Endothelial cell of umbilical vein (primary cell): ENCODE measurements at places on chromosomes 5 and 9. TPM values are rescaled to one million over a fixed set of nuclear protein-coding genes. Genes with fewer than 3 reads are reported as not detected.

The CENPK gene
- 4.4 and 8.0 TPM in 2 replicates for polyA plus RNA-seq

The CNTLN gene
- polyA plus RNA-seq, result 2.8 and 3.5 TPM in 2 replicates

The HABP4 gene
- 3.0 and 4.6 TPM in 2 replicates for polyA plus RNA-seq

The PKD2L2 gene
- not detected in 2 replicates for polyA plus RNA-seq

The QRFP gene
- not detected in 2 replicates for polyA plus RNA-seq

The CHSY3 gene
- polyA plus RNA-seq, result 2.2 and 2.8 TPM in 2 replicates

The DMRTA1 gene
- polyA plus RNA-seq, result 0.14 and 0.19 TPM in 2 replicates

The ADAMTS16 gene
- not detected in 2 replicates for polyA plus RNA-seq

The ANKRD55 gene
- 1.0 and 1.4 TPM in 2 replicates for polyA plus RNA-seq

The TMEM252 gene
- not detected in 2 replicates for polyA plus RNA-seq

The HAVCR1 gene
- polyA plus RNA-seq, result not detected in 2 replicates

The FOXD4L6 gene
- 0.05 TPM in 1 of 2 replicates, not detected in the other for polyA plus RNA-seq

DNA sequence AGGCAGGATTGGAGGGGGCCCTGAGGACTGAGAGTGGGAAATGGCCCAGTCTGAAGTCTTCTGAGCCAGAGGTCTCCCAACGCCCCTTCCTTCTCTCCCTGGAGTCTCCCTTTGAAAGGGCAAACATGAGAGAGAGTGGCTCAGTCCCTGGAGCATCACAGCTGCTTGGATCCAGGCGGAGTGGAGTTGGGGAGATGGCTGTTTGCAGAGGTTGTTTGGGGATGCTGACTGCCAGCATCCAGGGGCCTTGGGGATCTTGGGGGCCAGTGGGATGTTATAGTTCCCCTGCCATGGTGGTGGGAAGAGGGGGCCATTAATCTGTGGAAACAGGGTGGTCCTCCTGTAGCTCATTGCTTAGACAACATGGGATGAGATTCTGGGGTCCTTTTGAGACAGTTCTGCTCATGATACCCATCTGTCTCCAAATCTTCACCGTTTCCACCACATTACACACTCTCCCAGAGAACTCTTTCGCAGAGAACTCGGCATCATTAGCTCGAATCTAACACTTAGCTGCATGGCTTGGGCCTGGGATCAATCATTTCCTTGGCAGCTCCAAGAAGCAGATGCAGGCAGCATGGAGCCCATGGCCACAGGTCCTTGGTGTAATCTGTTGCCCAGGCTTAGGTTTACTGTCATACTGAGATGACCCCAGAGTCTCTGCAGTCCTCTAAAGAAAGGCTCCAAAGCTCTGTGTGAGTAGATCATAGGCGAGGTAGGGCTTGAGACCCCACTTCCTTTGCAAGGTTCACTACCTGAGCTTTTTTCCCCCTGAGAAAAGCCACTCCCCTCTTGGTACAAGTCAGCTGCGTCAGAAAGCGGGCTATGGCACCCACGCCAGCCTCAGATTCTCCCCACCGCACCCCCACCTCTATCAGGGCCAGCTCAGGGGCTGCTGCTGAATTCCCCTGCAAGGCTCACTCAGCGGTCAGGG lies 54.4 kb upstream of the SH3PXD2B start:
- no peak for DNase-seq

DNA sequence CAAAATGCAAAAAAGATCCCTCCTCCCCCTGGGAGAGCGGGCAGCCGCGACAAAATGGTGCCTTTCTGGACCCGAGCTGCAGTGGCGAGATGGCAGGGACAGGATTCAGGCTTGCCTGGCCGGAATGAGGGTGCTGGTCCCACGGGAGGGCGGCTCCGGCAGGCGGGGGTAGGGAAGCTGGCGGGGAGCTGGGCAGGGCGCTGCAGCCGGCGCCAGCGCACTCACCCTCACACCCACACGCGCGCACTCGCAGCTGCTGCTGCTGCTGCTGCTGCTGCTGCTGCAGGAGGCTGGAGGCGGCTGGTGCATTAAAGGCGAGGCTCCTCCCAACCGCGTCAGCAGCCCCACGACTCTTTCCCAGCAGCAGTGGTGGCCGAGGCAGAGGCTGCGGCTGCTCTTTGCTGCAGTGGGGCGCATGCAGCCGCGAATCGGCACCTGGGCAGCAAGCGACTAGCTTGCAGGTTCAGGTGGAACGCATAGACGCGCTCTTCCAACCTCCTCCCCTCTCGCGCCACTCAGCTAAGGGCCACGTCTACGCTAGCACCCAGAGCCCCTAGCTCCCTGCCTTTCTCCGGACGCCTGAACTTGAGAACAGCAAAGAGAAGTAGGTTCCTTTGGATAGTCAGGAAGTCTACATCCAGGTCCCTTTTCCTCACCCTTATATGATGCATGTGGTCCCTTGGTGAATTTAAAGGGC lies at the start of gene PPP2R2B:
PPP2R2B (minus strand) TSS at position 282 of the 697 bp plus-strand sequence.
- DNase-seq, result no peak

DNA sequence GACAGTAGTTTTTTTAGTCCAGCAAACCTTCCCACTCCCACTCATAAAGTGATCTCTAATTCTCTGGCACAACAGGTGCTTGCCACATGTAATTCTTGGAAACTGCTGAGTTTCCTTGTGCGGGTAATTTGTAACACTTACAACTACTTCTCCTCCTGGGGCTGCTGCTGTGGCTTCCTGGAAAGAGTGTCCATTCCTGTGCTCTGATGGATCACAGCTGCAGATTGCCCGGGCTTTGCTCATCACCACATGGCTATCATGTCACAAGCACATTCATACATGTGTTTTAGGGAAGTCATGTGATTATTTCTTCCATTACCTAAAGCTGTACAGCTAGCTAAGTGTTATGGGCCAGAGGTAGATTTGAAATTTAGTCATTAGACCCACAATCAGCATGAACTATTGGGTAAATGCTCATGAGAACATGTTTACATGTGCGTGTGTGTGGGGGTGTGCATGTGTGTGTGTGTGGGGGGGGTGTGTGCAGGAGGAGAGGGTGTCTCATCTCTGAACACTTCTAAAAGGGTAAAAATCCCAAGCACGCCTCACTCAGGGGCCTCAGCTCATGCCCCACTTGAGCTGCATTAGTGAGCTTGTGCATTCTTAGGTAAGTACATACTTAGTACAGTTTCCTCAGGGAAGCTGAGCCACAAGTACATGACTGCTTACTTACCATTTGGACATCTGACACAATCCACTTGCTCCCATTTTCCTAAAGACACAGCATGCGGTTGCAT lies 118.1 kb upstream of the CCDC112 start:
- DNase-seq, result no peak

DNA sequence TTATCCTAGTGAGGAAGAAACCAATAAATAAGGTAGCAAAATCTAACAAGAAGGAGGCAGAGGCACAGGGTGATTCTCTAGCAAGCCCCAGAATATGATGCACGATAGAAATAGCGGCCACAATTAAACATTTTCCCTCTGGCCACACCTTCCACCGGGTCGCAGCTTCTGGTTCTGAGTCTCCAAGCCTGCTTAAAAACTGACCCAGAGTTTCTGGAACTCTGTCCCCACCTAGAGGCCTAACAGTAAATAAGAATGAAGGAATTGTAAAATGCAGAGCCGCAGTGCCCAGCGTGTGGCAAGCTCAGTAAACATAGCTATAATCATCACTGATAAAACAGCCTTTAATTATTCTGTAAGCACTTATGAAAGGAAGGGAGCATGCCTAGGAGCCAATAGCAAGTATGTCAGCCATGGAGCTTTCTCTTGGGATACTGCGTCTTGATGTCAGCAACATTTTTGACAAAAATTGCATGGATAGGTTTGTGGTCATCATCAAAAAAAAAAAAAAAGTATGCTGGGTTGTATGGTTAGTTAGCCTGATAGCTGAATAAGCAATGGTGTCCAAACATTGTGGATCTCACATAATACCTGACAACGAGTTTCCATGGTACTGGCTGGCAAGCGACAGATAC lies 465.5 kb downstream of the DNAH5 start:
- peak; percentile 56 for DNase-seq

- no peak for DNase-seq
Measured at GRCh38 chr5:150556859-150557508, 49.1 kb downstream of the NDST1 start.

DNA sequence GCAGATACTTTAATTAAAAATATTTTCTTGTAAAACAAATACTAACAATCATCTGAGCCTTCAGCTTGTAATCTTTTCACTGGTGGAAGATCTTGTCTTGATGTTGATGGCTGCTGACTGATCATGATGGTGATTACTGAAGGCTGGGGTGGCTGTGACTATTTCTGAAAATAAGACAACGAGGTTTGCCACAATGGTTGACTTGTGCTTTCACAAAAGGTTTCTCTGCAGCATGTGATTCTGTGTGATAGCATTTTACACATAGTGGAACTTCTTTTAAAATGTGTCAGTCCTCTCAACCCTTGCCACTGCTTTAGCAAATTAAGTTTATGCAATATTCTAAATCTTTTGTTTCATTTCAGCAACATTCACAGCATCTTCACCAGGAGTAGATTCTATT lies 461.0 kb downstream of the CCDC171 start:
- DNase-seq, result no peak

GRCh38 chr5:178249191-178249989 lies 16.8 kb upstream of the PHYKPL start:
- DNase-seq, result no peak

GRCh38 chr9:28136113-28136512 lies 562.8 kb upstream of the C9orf72 start:
- DNase-seq, result no peak

- DNase-seq, result no peak
Measured at GRCh38 chr9:70367305-70367930, 47.0 kb downstream of the KLF9 start.

DNA sequence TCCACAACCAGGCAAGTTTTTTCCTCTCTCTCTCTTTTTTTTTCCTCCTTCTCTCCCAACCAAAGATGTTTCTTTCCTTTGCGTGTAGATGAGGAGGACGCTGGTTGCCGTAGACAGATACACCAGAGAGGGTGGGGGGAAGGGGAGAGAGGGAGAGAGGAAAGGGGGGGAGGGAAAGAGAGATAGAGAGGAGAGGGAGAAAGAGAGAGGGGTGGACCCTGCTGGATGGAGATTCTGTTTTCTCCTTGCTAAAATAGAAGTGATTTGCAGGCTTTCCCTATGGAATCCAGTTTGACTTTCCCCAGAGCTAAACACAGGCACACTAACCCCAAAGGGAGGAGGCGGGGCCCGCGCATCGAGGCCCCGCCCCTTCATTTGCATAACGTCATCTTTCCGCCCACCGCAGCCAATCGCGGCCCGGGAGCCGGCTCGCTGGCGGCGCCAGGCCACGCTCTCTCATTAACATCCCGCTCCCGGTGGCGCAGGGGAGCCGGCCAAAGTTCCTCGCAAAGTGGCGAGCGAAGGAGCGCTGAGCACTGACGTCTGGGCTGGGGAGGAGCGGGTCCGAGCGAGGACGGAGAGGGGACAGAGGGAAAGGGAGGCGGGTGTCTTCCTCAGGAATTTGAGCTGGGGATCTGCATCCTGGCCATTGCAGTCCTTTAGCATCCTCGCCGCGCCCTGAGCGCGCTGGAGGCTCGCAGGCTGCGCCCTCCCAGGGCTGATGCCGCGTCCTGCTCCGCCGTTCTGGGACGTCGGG lies 487 bp upstream of the EBF1 start:
- DNase-seq, result peak; percentile 87

GRCh38 chr5:83527221-83527620 lies 55.7 kb downstream of the VCAN start:
- no peak for DNase-seq

GRCh38 chr9:81578606-81579005 lies 110.7 kb downstream of the TLE1 start:
- no peak for DNase-seq

GRCh38 chr9:18726546-18726945 lies 252.6 kb downstream of the ADAMTSL1 start:
- DNase-seq, result no peak

- DNase-seq, result no peak
Measured at GRCh38 chr5:178216088-178216534, 11.8 kb downstream of the HNRNPAB start.

DNA sequence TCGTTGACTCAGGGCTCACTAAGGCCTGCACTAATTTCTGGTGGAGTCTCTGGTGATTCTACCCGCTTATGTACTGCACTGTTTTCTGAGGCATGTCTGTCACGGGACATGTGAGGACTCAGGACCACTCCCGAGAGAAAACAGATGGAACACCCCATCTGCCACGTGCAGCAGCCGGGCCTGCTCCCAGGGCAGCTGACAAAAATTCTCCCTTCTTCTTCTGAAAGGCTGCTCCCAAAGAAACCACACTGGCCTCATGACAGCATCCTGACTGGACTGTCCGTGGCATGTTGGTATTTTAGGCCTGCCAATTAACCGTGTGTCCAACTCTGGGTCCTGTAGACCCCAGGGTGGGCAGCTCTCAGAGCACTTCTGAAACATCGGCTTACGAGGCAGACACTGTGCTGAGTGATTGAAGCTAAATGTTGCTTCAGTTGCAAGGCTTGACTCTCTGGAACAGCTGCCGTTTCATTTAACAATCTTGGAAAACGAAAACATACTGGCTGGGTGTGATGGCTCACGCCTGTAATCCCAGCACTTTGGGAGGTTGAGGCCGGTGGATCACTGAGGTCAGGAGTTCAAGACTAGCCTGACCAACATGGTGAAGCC lies 39.0 kb downstream of the FAM240B start:
- DNase-seq, result no peak

GRCh38 chr5:105767267-105767666 lies 1903.5 kb downstream of the EFNA5 start:
- DNase-seq, result peak; percentile 55

DNA sequence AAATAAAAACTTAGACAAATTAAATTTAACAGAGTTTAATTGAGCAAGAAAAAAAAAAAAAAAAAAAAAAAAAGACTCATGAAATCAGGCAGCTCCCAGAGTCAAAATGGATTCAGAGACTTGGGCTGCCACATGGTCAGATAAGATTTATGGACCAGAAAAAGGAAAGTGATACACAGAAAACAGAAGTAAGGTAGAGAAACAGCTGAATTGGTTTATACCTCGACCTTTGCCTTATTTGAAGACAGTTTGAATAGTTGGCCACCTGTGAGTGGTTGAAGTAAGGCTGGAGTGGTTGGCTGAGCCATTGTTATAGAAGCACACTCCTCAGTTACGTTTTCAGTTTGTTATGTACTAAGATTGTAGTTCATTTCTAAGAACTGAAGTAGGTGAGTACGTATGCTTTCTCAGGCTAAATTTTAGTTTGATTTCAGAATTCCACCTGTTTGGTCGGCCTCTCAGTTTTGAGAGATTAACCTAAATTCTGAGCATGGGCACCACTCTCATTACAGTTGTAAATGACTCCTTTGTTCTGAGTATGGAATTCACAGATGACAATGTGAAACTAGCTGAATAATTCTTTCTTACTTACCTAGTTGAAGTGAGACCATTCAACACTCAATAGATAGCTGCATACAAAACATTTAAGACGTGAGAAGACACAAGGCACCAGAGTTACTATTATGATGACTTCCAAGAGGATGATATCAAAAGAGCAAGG lies 149.0 kb downstream of the AOPEP start:
- DNase-seq, result no peak

- DNase-seq, result no peak
Measured at GRCh38 chr9:34927061-34927460, 31.0 kb upstream of the PHF24 start.

DNA sequence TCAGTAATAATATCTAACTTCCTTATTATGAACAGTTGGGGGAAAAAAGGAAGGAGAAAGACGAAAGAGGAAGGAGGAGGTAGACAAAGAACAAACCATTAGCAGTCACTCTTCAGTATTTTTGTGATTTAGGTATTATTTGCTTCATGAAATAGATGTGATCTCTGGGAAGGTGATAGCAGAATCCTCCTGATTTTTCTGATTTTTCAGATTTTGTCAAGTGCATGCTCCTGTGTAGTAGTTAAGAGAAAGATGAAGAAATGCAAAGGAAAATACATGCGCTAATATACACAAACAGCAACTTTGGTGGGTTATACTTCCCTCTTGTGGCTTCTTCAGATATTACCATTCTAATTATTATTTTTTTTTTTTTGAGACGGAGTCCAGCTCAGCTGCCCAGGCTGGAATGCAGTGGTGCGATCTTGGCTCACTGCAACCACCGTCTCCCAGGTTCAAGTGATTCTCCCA lies 31.6 kb downstream of the LMNB1 start:
- peak; percentile 53 for DNase-seq
